Activated CD4-positive, alpha-beta T cell treated with anti-CD3 and anti-CD28 coated beads for 36 hours (primary cell): ENCODE measurements at places on chromosomes 7 and 10. TPM values are rescaled to one million over a fixed set of nuclear protein-coding genes. Genes with fewer than 3 reads are reported as not detected.

ASB10 gene
- not detected for total RNA-seq

SDK1 gene
- 1.1 TPM for total RNA-seq

UNCX gene
- total RNA-seq, result not detected

GRID1 gene
- total RNA-seq, result not detected

PRF1 gene
- 28.6 TPM for total RNA-seq

CFAP70 gene
- total RNA-seq, result 0.71 TPM

NXPH1 gene
- not detected for total RNA-seq

WNT8B gene
- 0.40 TPM for total RNA-seq

SPDYE2B gene
- total RNA-seq, result not detected

CASP2 gene
- 106 TPM for total RNA-seq

RASSF4 gene
- 1.3 TPM for total RNA-seq

PTPRN2 gene
- 0.51 TPM for total RNA-seq

GRM3 gene
- total RNA-seq, result not detected

TRPV6 gene
- total RNA-seq, result not detected

SIRT1 gene
- total RNA-seq, result 23.5 TPM

PKD1L1 gene
- total RNA-seq, result 0.09 TPM

PLEKHS1 gene
- total RNA-seq, result 0.07 TPM

CLDN4 gene
- 0.12 TPM for total RNA-seq

INSIG1 gene
- 100 TPM for total RNA-seq

NAT16 gene
- not detected for total RNA-seq

OR13A1 gene
- total RNA-seq, result not detected

ELN gene
- total RNA-seq, result not detected

C10orf95 gene
- total RNA-seq, result 0.32 TPM

GSTO2 gene
- 2.1 TPM for total RNA-seq

SFTPA1 gene
- total RNA-seq, result not detected

WDFY4 gene
- 0.09 TPM for total RNA-seq

TMEM168 gene
- total RNA-seq, result 18.3 TPM

GDF10 gene
- total RNA-seq, result 0.30 TPM

TUBAL3 gene
- not detected for total RNA-seq

ATXN7L1 gene
- 11.2 TPM for total RNA-seq

MAD1L1 gene
- total RNA-seq, result 61.7 TPM

RNF32 gene
- 0.71 TPM for total RNA-seq

ERLIN1 gene
- 15.2 TPM for total RNA-seq

TACC2 gene
- not detected for total RNA-seq

BLNK gene
- total RNA-seq, result not detected

COBL gene
- total RNA-seq, result not detected

HTRA1 gene
- not detected for total RNA-seq

TAS2R38 gene
- not detected for total RNA-seq

ADIRF gene
- total RNA-seq, result not detected

PDZD7 gene
- 0.28 TPM for total RNA-seq

ASB15 gene
- not detected for total RNA-seq

AGBL3 gene
- total RNA-seq, result 2.2 TPM

TEX36 gene
- total RNA-seq, result not detected

CLIP2 gene
- total RNA-seq, result 1.8 TPM

IFIT2 gene
- 38.2 TPM for total RNA-seq

PTER gene
- 34.5 TPM for total RNA-seq

NPSR1 gene
- not detected for total RNA-seq

ANKRD1 gene
- total RNA-seq, result not detected
